ENCODE measurements at places on chromosomes 16 and 17.

- DNase-seq = no peak
Measured at GRCh38 chr16:78323315-78323714, 223.9 kb downstream of the WWOX start.

DNA sequence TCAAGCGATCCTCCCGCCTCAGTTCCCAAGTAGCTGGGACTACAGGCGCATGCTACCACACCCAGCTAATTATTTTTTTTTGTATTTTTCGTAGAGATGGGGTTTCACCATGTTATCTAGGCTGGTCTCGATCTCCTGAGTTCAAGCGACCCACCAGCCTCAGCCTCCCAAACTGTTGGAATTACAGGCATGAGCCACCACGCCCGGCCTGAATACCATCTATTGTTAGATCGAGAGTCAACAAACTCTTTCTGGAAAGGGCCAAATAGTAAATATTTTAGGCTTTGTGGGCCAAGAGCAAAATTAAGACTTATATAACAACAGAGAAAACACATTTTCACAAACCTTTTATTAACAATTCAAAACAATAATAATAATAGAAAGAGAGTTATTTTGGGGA, 41.6 kb downstream of the MEOX1 start:
- no peak for DNase-seq

DNA sequence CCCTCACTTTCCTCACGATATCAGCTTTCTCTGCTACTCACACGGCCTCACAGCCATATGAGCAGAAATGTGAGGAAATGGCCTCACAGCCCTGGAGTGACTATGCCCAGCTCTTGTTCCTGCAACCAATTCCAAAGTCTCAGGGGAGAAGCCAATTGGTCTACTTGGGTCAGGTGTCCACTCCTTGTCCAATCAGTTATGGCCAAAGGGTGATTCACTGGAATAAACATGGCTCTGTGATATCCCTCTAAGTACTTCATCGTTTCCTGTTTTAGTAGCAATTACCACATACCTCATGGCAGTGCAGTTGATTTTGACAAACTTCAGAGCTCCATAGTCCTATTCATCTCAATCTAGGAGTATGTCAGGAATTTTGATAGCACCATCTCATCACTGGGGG, 195.4 kb downstream of the KATNIP start:
- DNase-seq = no peak

- DNase-seq = peak; percentile 73
Measured at GRCh38 chr17:40451420-40451819, 8.2 kb downstream of the IGFBP4 start.

DNA sequence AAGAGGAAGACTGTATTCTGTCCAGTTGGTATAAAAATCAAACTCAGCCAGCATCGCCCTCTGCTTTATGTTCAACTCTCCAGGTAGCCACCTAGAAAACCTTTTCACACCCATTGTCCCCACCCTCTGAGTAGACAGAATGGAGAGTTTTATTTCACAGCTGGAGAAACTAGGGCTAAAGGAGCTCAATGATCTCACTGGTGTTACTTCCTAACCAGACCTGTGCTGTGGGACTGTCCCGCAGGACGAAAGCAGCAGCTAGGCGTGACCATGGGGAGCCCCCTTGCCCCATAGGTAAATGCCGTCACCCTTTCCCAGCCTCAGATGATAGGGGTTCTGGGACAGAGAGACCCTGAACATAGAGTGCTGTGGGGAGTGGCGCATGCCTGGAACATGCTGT, 67.7 kb downstream of the CYLD start:
- no peak for DNase-seq
